T-helper 1 cell (primary cell): ENCODE measurements at places on chromosomes 5 and 9.
A peak's percentile ranks its signal among the peaks of the same experiment; 100 is the strongest.

DNA sequence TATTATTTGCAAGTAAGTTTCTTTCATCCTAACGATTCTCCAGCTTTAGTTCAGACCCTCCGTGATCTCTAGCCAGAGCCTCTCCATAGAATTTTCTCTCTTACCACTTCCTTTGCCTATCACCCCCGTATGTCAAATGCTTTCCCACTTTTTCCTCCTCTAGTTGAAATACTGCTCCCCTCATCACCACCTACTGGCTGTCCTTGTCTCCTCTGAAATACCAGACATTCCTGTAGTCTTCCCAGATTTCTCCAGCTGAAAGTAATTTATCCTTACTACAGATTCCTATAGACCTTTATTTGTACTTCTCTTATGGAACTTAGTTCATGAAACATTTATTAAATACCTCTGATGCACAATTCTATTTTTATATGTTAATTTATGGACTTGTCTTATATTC is 36.0 kb upstream of the GLIPR2 start:
- DNase-seq: no peak

GRCh38 chr5:138655530-138656190 is 80.5 kb upstream of the HSPA9 start:
- no peak for DNase-seq

- DNase-seq: no peak
Observed at GRCh38 chr5:141479776-141480175, 4.0 kb downstream of the PCDHGC3 start.

- DNase-seq: no peak
Observed at GRCh38 chr5:150523472-150524350, 15.8 kb downstream of the NDST1 start.

DNA sequence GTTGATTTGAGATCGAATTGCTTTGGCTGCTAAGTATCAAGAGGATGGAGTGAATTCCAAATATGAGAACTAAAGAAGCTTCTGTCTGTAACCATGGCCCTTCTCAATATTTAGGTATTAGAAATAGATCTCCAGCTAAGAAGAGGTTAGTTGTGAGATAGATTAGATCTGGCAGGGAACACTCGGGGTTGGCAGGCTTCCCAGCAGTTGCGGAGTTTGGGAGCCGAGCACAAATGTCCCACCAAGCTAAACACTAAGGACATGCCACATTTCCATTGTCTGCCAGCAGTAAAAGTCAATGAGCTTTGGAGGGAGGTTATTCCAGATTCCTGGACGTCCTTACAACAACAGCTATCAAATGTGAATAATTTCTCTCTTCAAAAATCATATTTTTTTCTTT is 85.8 kb downstream of the TAF11L14 start:
- DNase-seq: no peak

DNA sequence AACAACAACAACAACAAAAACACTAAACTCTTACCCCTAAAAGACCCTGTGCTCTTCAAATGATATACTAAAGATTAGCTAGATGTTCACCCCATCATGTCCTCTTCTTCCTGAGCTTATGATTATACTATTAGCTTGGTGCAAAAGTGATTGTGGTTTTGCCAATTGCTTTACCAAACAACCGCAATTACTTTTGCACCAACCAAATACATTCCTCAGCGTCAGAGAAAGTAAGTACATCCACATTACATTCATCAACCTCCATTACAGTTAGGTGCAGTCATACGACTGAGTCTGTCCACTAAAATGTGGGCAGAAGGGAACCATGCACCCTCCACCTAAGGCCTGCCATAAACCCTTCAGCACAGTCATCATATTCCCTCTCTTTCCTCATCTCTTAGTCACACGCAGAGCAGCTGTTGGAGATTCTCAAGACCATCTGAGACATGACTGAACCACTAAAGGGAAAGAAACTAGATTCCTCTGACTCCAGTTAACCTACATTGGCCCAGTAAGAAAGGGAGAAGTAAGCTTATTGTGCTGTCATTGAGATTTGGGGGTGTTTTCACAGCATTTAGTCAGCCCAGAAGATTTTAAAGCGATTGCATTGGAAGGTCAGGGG is 181.6 kb upstream of the TLE4 start:
- DNase-seq: no peak

GRCh38 chr5:101720033-101720432 is 576.1 kb downstream of the SLCO4C1 start:
- DNase-seq: no peak

- peak; percentile 64 for DNase-seq
Observed at GRCh38 chr5:140710899-140711552, 10.8 kb downstream of the ZMAT2 start.

DNA sequence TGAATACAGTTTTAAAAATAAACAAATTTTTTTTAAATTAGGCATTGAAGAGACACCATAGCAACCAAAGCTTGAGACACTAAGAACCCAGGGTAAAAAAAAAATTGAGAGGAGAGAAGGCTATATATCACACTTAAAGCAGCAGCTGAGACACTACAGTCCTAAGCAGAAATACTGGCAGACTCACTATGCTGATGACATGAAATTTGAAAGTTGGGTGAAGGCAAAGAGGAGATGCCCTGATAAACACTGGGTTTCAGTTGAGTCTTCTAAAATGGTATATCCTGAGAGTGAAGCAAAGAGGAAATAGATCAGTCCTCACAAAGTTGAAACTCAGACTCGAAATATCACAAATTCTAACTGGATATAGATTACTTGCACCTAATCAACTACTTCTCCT is 419.9 kb upstream of the CDH9 start:
- DNase-seq: no peak

DNA sequence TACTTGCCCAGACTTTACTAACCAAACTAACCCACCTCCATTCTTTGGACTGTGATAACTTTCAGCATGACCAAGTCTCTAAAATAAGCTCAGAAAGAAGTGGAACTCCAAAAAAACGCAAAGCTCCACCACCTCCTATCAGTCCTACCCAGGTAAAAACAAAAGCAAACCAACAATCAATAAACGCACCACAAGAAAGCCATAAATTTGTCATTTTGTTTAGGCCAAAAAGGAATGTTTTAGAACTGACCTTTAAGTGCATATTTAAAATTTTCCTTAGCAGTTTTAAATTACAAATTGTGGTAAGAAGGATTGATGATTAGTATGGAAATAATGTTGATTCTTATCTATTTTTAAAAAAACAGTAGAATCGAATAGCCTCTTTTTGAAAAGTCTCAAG is 25.5 kb upstream of the TTC23L start:
- no peak for DNase-seq

- DNase-seq: no peak
Observed at GRCh38 chr5:81418606-81419005, 24.7 kb upstream of the ACOT12 start.

- no peak for DNase-seq
Observed at GRCh38 chr9:83965350-83966208, 14.4 kb downstream of the HNRNPK start.

DNA sequence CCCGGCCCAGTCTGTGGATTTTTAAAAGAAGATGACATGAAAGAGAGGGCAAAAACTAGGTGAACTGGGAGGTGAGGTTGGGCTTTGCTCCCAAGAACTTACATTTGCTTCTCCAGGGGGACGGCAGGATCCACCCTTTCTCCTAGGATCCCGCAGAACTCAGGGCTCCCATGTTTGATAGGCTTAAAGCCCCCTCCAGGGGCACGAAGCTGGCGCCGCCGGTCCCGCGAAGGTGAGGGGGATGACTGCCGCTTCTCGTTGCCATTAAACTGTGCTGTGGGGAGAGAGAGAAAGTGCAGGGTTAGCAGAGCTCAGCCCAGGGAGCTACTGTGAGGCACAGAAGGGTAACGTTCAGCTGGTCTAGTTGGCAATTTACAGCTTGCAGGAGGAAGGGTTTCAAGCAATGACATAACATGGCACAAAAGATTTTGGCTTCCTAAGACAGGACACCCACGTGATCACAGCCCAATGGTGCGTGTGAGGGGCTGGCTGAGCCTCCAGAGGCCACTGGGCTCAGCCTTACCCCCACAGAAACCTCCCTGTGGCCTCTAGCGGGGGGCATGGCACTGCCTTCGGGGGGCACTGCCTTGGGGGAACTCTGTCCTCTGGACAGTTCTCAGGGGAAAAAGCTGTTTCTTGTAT is 52.0 kb upstream of the SLC25A51 start:
- DNase-seq: no peak

GRCh38 chr9:33446240-33446945 is 1.0 kb downstream of the AQP3 start:
- DNase-seq: peak; percentile 33

DNA sequence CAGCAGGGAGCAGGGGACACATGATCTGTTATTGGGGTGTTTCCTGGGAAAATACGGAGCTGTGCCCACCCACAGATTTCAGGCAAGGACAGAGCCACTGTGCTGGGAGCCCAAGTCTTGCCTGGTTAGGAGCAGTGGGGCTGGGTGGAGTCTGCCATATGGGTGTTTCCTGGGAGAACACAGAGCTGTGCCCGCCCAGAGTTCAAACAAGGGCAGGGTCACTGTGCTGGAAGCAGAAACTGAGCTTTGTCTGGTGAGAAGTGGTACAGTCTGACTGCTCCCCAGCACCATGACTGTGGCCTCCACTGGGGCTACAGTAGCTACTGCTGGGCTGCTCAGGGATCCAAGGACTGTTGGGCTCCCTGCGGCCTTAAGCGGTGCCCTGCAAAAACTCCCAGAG is 135.5 kb downstream of the MCTP1 start:
- DNase-seq: no peak

DNA sequence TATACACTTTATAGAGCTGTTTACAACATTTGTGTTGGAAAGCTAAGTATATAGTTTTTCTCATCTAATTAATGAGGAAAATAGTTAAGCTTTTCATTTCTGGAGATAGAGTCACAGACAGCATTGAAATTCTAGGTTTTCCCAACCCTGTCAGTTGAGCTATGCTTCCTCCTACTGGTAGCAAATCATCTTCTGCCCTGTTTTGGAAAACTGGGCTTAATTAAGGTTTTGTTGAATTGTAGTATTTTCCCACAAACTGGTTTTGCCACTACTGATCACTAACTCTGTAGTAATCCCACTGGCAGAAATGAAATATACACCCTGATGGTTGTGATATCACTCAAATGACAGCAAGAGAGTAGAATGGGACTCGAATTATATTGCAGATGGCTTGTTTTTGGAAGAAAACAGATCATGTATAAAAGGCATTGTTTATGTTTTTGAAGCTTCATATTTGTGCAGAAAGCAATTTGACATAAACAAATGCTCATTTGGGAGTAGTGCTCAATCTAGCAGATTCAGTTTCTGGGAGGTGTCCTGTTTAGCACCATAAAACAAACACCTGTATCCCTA is 46.6 kb downstream of the CD180 start:
- no peak for DNase-seq

DNA sequence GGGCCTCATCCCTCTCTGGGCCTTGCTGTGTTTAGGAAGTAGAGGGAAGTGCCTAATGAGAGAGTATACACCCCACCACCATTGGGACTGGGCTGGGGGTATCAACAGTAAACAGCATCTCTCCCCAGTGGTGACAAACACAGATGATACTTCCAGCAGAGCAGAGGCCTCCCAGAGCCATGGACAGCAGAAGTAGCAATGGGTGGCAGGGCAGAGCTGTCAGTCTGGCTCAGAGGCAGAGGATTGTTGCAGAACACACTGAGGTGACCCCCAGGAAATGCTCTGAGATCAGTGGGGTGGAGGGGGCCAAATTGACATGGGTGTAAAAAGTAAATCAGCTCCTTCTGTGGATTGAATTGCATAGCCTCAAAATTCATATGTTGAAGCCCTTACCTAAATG is 12.1 kb upstream of the P4HA2 start:
- no peak for DNase-seq

GRCh38 chr9:126700296-126700695 is 86.6 kb downstream of the LMX1B start:
- no peak for DNase-seq

DNA sequence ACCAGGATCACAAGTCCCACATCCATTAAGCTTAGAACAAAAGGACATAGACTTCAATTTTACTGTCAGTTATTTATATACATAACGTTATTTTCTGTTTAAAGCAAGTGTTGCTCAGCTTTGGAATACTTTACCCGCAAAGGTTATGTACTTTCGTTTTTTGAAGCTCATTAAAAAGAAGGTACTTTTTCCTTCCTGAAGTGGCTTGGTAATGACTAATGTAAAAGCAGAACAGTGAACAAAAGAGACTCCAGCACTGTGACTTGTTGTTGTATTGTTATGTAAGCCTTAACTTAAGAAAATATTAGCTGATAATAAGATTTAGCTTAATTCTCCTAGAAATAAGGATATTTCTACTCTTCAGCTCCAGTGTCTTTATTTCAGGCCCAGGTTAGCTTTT is 97.3 kb upstream of the SLCO6A1 start:
- no peak for DNase-seq

DNA sequence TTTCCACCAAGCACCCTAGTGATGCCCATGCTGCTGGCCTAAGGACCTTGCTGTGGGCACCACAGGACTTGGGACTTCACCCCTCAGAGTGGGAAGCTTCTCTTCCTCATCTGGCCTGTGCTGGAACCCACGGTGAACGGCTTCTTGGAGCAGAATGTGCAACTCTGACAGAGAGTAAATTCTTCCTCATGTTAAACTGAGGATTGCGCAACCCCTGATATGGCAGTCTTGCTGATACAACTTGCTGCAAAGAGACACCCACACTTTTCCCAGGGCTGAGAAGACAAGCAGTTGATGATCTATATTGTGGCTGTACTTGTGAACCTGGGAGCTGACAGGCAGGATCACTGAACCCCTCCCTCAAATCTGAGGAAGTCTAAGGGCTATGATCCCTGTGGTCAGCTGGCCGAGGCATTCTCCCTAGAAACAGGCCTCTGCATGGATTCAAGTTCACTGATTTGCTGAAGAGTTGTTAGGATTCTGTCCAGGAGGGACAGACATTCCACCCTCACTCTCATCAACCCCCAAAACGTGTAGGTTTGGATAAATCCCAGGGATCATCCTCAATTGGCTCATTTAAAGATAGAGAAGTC is 307.2 kb downstream of the MTRR start:
- no peak for DNase-seq

- DNase-seq: no peak
Observed at GRCh38 chr9:124381170-124381945, 33.9 kb downstream of the PSMB7 start.

DNA sequence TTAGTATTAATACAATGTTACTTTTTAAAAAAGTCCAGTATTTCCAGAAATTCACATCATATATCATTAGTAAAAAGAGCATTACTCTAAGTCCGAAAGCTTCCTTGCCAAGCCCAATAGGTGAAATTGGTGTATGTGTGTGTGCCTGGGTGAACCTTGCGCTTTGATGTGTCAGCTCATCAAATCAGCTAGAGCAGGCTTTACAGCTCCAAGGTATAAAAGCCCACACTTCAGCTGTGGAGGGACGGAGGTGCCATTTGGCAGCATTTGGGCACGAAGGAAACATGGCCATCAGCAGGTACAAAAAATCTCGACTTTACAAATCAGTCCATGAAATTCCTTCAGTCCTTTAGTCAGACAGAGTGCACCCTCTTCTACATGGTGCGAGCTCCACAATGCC is 76.5 kb upstream of the IL7R start:
- peak; percentile 23 for DNase-seq

GRCh38 chr9:81680006-81680405 is 9.3 kb downstream of the TLE1 start:
- no peak for DNase-seq

GRCh38 chr5:103145196-103145595 is 25.1 kb downstream of the PPIP5K2 start:
- no peak for DNase-seq
